ENCODE measurements at places on chromosomes 3 and 15.
A peak's percentile ranks its signal among the peaks of the same experiment; 100 is the strongest.

GRCh38 chr3:88112289-88112688 is 37.5 kb upstream of the C3orf38 start:
- DNase-seq: no peak

DNA sequence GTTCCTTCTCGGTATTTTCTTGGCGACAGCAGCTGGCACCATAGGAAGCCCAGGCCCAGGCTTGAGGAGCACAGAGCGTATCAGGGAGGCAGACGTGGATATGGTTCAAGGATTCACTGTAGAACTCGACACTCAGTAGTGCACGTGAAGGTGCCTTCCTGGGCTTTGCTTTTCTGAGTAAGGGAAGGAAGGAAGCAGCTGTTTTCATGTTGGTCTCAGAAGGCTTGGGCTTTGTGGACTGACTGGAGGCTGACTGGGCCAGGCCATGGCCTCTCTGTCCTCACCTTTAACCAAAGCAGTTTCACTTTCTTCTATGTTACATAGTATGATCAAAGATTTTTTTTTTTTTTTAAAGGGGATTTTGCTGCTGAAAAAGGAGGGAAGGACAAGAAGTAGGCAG is 6.9 kb upstream of the GHRL start:
- DNase-seq: no peak

DNA sequence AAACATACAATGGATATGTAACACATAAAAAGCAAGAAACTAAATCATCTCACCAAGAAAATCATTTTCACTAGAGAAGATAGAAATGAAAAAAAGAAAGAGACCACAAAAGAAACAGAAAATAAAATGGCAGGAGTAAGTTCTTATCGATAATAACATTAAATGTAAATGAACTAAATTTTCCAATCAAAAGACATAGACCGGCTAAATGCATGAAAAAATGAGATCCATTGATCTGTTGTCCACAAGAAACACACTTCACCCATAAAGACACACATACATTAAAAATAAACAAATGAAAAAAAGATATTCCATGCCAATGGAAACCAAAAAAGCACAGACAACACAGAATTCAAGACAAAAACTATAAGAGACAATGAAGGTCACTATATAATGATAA is 1771.9 kb downstream of the SI start:
- DNase-seq: no peak

DNA sequence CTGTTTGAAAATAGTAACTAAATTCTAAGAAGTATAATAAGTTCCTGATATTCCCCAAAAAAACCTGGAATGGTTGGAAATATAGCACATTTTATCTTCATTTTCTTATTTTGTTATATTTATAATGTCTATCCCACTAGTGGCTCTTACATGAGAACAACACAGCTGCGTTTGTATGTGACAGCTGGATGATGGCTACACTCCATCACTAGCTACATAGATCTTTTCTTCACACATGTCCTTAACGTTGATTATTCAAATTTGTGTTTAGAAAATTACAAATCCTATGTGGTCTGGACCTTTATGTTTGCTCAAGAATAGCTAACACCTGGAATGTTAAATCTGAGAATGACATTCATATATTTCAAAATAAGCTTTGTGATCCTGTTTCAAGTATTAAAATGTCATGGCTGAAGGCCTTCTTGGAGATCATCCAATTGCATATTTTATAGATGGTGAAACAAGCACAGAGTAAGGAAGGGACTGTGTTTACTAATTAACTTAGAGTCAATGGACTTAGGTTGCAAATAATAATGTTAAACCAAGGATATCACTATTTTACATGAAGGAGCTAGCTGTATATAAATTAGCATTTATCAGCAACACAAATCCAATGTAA is 60.8 kb downstream of the ATP13A5 start:
- no peak for DNase-seq

DNA sequence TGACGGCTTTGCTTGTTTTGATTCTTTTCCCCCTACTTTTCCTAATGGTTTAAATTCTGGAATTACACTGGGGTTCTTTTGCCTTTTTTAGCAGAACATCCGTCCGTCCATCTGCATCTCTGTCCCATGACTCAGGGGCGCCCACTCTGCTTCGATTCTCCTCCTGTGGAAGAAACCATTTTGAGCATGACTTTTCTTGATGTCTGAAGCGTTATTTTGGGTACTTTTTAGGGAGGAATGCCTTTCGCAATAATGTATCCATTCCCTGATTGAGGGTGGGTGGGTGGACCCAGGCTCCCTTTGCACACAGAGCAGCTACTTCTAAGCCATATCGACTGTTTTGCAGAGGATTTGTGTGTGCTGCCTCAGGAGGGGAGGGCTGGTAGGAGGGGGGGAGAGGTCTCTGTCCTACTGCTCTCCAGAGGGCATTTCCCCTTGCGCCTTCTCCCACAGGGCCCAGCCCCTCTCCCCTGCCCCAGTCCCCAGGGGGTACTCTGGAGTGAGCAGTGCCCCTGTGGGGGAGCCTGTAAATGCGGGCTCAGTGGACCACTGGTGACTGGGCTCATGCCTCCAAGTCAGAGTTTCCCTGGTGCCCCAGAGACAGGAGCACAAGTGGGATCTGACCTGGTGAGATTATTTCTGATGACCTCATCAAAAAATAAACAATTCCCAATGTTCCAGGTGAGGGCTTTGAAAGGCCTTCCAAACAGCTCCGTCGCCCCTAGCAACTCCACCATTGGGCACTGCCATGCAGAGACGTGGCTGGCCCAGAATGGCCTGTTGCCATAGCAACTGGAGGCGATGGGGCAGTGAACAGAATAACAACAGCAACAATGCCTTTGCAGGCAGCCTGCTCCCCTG is 19.5 kb upstream of the BSN start:
- peak; percentile 10 for DNase-seq

DNA sequence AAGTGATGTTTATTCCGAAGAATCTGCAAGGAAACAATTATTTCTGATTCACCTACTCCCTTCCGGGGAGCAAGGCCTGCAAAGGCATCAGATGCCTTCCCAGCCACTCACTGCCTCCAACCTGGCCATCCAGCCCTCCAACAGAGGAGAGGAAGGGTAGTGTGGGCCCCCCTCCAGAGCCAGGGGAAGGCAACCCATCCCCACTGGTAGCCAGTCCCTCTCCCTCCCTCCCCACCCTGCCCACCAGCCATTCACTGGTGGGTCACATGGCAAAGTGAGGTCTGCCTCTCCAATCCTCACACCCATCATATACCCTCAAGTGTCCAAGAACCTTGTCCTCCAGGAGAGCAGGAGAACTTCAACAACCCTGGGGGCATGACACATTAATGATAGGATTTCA is 2.4 kb upstream of the VIPR1 start:
- no peak for DNase-seq

DNA sequence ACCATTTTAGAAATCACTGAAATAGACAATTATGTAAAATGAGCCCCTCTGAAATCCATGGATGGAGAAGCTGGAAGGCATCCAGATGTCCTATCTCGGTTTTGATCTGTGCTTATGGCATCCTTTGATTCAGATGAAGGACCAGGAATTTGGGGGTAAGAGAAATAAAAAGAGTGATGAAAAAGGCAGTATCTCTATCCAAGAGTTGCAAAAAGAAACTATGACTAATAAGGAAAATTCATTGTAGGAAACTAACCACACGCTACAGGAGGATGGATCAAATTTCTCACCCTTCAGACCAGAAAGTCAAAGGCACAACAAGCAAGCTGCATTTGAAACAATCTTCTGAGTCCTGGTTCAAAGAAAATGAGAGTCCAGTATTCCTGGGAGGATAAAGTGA is 34.8 kb downstream of the SRGAP3 start:
- no peak for DNase-seq

Measured in RCC 7860 (cell line).